ENCODE measurements at places on chromosomes 12 and 14.

GRCh38 chr14:78107166-78107565, 63.0 kb upstream of the NRXN3 start:
- DNase-seq: no peak

- DNase-seq: no peak
These were observed 480.2 kb upstream of the ATP2B1 start for GRCh38 chr12:90188857-90189256.

DNA sequence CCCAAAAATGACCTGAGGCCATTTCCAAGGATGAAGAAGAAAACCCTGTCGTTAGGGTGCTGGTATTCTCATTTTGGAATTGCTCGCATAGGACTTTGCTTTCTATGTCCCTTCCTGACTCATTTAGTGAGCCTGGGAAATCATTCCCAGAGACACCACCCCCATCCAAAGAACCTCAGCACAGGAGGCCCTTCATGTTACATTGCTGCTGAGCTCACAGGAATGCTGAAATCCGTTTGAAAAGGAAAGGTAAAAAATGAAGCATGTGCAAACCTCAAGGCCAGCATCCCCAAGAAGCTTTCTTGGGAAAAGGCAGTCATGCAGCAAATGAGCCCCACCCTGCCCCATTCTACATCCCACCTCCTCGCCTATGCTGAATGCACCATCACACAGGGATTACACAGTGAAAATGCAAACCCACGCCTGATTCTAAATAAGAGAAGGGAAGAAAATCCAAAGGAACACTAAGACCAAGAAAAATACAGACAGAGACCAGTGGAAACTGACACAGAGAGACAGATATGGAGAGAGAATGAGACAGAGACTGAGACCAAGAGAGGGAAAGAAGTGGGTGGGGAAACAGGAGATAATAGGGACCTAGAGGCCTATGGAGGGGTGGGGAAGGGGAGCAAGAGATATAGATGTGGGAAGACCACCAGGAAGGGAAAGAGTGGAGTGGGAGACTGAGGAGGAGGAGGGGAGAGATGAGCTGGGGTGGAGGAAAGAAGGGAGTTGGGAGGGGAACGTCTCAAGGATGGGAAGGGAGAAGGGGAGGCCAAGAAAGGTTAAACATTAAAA, 33.5 kb downstream of the NIN start:
- no peak for DNase-seq

DNA sequence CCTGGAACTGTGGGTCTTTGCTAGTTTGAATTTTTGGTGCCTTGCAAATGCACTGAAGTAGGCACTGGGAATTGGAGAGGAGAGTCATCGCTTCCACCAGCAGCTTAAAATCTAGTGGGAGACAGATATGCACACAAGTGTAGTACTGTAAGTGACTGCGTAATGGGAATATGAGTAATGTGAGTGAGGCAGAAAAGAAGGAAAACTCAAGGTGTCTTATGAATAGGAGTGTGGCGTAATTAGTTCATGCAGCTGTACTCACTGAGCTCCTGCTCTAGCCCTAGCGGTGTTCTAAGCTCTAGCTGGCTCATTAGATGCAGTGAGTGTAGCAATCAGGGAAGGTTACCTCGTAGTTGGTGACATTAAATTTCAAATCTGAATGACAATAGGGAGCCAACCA, 2.8 kb downstream of the TCP11L2 start:
- DNase-seq: no peak

DNA sequence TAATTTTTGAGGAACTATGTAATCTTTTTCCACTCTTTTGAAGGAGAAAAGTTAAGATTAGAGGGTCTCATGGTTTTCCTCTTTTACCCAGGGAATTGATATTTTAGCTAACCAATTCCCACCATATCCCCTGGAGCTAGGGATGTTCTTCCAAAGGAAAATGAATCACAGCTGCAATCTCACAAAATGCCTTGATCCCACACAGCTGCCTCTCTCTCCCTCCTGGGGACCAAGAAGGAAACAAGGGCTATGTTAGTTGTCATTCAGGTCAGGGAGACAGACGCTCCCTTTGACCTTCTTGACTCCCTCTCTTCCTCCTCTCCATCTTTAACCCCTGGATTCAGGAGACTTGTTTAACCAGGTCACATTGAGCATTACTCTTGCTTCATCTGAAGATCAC, 9.5 kb downstream of the DCN start:
- no peak for DNase-seq

GRCh38 chr12:71562676-71563595, 100.7 kb downstream of the ZFC3H1 start:
- DNase-seq: no peak

- no peak for DNase-seq
These were observed 598 bp downstream of the RASSF9 start for GRCh38 chr12:85835426-85836196.

DNA sequence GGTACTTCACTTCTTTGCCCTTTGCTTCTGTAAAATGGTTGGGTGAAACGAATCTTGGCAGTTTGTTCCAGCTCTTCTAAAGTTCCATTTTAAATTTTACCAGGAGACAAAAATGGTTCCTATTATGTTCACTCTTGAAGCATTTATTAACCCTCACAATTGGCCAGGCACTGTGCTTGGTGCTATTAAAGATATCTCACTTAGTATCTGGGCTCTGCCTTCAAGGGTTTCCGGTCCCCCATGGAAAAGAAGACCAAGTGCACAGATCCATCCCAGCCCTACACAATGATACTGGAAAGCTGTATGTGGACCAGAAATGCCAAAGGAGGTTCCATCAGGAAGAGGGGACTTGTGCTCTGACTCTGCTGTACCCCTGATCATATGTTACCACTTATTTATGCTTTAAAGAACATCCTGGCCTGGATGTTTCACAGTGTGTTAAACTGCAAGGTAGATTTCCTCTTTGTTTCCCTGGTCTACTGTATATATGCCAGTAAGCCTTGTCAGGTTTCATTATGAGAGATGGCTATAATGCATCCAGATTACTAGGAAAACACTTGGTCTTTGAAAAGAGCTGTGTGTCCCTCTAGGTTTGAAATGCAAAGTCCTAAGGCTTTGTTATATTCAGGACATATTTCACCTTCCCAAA, 154.8 kb downstream of the PRKCH start:
- DNase-seq: no peak

DNA sequence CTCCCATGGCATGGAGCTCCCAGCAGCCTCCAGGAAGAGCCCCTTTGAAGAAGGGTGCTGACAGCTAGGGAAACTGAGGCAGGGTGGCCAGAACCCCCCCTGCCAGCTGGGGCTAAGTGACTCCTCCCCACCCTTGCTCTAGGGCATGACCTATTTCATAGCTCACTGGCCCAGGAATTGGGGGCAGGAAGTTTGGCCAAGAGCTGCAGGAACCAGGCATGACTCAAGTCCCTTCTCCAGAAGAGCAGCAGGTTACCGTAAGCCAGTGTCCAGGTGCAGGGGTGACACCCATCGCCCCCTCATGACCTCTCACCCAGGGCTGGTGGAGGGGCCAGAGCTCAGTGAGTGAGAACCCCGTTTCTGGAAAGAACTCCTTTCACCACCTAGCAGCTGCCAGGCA, 1.9 kb downstream of the RASAL1 start:
- no peak for DNase-seq

DNA sequence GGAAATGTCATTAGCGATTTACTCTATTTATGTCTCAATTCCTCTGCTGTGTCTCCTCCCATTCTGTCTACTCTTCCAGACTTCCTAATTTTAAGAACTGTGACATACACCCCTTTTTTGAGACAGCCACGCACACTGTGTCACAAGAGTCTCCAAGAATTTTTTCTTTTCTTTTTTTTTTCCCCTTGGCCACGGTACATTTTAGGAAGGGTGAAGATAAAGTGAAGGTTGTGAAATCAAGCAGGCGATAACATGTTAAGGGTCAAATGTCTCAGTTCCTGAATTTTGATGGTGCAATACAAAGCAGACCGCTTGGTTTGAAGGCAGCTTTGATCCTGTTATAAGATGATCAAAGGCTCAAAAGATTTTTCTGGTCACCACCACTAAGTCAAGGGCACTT, 4.3 kb downstream of the OLR1 start:
- no peak for DNase-seq

DNA sequence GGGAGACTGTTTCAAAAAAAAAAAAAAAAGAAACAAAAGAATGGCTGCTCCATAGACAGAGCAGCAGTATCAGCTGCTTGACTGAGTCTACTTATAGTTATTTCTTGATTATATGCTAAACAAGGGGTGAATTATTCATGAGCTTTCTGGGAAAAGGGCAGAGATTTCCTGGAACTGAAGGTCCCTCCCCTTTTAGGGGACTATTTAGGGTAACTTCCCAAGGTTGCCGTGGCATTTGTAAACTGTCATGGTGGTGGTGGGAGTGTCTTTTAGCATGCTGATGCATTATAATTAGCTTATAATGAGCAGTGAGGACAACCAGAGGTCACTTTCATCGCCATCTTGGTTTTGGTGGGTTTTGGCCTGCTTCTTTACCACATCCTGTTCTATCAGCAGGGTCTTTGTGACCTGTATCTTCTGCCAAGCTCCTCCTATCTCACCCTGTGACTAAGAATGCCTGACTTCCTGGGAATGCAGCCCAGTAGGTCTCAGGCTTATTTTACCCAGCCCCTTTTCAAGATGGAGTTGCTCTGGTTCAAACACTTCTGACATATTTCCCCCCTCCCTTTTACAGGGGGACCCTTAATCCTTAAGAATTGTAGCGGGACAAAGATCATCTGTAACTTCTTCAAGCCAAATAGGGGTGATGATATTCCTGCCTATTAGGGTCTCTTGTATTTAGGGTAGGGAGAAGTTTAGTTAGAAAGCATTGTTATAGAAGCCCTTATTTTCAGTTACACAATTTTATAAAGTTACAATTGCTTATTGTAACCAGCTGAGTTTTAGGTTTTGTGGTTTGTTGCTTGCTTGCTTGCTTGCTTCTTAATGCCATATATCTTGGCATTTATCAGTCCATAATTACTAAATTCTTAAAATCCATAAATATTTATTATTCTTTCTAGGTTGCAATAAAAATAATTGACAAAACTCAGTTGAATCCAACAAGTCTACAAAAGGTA, 42.5 kb downstream of the MARK3 start:
- DNase-seq: no peak

GRCh38 chr12:2752676-2753371, 41.9 kb upstream of the FKBP4 start:
- peak; percentile 80 for DNase-seq

GRCh38 chr14:92923744-92924103, 774 bp downstream of the CHGA start:
- DNase-seq: no peak

GRCh38 chr12:29797565-29798355, 14.0 kb upstream of the TMTC1 start:
- no peak for DNase-seq

All from HEK293T (cell line).